ENCODE measurements at places on chromosomes 6 and 20.

GRCh38 chr6:14656649-14657048, 539.1 kb downstream of the CD83 start:
- DNase-seq, result no peak

GRCh38 chr6:20696676-20697075, 162.4 kb downstream of the CDKAL1 start:
- no peak for DNase-seq

- no peak for DNase-seq
Measured at GRCh38 chr6:134427721-134428120, 109.8 kb upstream of the SGK1 start.

GRCh38 chr20:51680067-51680749, 88.0 kb downstream of the ATP9A start:
- DNase-seq, result no peak

- DNase-seq, result no peak
Measured at GRCh38 chr6:120355822-120356221, 978.5 kb downstream of the TBC1D32 start.

- no peak for DNase-seq
Measured at GRCh38 chr20:35738410-35739179, 3.5 kb downstream of the RBM39 start.

DNA sequence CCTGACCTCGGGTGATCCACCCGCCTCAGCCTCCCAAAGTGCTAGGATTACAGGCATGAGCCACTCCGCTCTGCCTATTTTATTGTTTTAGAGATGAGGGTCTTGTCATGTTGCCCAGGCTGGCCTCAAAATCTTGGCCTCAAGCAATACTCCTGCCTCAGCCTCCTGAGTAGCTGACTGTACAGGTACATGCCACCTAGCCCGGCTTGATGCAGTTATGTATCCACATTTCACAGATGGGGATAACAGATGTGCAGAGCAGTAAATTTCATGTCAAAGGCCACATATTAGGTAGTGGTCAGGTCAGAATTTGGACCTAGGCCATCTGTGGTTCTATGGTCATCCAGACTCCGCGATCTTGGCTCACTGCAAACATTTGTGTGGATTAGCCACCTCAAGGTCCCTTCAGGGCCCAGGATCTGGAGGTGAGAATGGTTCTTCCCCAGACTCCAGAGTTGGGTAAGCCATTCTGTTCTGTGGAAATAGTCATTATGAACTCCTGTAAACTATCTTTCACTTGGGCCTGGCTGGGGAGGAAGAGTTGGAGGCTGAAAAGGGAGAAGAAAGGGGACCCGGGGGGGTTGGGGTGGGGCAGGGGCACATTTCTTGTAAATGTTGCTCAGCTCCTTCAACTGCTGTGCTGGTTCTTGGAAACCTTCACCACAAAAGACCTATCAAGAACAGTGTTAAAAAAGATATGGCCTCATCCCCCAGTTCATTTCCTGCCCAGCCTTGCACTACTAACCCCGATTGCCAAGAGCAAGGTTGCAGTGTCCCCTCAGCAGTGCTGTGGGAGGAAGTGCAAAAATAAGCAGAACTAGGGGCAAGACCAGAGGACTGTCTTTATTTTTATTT, 13.0 kb downstream of the PIM1 start:
- DNase-seq, result no peak
